ENCODE measurements at places on chromosomes 7 and 10.

DNA sequence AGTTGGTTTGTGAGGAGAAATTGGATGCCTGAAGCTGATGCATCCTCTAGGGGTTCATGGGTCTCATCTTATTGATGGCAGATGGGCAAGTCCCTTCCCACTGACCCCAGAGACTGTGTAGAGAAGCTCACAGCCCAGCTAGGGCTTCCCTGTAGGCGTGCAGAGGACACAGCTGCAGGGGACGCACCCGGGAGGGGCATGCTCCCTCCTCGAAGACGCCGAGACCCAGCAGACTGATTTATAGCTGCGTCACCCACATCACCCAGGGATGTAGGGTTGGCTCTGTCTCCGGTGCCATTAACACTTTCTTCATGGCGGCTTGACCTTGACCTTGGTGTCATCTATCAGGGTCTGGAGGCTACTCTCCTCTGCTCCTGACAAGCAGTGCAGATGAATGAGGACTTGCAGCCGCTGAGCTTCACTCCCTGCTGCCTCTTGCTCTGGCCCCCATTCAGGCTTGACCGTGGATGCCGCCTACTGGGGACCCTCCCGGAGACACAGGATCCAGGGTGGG is 549.7 kb downstream of the TCERG1L start:
- DNase-seq: no peak

DNA sequence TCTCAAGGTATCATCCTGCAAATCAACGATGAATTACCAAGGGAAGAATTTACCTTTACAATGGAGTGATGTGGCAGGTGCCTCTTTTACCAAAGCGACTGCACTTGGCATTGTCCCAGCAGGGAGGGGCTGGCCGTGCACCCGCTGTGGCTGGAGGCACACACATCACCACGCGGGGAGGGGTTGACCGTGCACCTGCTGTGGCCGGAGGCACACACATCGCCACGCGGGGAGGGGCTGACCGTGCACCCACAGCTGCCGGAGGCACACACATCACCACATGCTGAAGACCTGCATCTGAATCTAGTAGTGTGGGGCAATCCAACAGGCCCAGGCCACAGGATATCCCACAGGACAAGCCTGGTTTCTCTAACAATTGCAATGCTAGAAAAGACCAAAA is 493.5 kb downstream of the DNAJB6 start:
- no peak for DNase-seq

- DNase-seq: no peak
Measured at GRCh38 chr7:481219-481930, 38.3 kb downstream of the PDGFA start.

GRCh38 chr7:111071556-111071955 is 19.4 kb upstream of the LRRN3 start:
- DNase-seq: no peak

GRCh38 chr10:48684792-48685623 is at the start of gene WDFY4:
WDFY4 (plus strand) TSS chr10:48684873; CDS start chr10:48709733, 24,860 bp downstream.
- no peak for DNase-seq

DNA sequence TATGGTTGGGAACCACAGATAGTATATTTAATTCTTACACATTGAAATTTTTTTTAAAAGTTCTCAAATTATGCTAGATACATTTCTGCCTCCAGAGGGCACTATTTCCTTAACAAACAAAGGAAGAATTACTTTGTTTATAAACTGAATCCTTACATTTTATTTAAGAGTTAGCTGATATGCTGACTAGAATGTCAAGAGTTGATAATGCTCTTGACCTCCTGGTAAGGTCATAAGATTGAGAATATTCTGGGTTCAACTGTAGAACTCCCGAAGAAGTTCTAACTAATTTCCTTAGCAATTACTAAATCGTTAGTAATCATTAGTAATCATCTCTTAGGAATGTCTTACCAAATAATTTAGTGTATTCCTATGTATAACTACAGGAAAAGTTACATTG is 95.3 kb upstream of the CYP26C1 start:
- no peak for DNase-seq

GRCh38 chr7:116322541-116322940 is 112.2 kb downstream of the TES start:
- no peak for DNase-seq

DNA sequence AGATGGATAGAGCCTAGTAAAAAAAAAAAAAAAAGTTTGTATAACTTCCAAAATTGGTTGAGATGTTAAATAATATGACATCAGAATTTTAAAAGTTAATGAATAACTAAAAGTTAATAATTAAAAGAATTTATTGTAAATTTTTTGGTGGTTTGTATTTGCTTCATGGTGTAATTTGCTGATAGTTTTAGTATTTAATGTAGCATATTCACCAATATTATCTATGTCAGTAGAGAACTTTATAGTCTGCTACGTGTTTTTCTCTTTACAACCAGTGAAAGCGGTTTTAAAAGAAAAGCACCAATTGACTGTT is 51.8 kb upstream of the STEAP4 start:
- no peak for DNase-seq

DNA sequence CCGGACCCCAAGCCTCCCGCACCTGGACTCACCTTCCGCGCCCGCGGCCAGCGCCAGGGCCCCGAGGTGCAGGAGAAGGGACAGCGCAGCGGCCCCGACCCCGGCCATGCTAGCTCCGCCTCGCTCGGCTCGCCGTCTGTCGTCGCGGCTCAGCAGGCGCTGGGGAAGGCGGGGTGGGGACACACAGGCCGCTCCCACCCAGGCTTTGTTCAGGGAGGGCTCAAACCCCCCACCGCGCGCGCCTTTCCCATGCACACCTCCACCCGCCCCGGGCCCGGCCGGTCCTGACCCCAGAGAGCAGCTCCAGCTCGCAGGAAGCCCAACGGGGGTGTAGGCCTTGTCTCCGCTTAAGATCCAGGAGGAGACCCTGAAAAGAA is at the start of gene KCP:
Gene KCP (minus strand): TSS at position 141 of the 377 bp plus-strand sequence. CDS start 33 bp downstream, at position 108.
- DNase-seq: no peak

GRCh38 chr7:16810112-16810511 is 5.3 kb upstream of the AGR2 start:
- DNase-seq: no peak

- DNase-seq: no peak
Measured at GRCh38 chr10:133217800-133218589, 12.0 kb upstream of the UTF1 start.

GRCh38 chr7:55073051-55073511 is 54.3 kb downstream of the EGFR start:
- no peak for DNase-seq

- no peak for DNase-seq
Measured at GRCh38 chr10:54477738-54478137, 323.3 kb downstream of the PCDH15 start.

- no peak for DNase-seq
Measured at GRCh38 chr7:113374955-113375354, 256.6 kb upstream of the SMIM30 start.

DNA sequence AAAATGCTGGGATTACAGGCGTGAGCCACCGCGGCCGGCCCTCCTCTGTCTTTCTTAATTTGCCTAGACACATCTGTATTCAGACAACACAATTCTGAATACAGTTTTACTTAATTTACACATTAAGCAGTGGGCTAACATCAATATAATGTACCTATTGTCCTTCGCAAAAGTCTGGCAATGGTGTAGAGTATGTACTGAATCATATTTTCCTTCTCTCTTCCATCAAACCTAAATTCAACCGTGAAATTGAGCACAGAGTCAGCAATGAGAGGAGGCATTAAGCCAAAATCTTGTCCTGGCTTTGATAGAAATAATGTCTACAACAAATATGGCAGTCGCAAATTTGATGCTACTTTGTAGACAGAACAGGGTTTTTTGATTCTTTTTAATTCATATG is 30.4 kb downstream of the FZD9 start:
- no peak for DNase-seq

DNA sequence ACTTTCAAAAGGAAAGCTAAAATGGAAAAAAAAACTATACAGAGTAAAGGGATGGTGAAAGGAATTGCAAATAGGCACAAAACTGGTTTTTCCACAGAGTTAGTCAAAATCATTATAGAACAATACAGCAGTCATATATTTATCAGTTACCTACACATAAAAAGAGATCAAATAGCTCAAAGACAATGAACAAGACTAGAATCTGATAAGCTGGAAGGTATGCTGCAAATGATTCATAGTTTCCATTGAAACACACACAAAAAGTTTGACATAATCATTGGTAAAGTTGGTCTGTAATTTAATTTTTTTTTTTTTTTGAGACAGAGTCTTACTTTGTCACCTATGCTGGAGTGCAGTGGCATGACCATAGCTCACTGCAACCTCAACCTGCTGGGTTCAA is 92.4 kb upstream of the SGCE start:
- DNase-seq: no peak

DNA sequence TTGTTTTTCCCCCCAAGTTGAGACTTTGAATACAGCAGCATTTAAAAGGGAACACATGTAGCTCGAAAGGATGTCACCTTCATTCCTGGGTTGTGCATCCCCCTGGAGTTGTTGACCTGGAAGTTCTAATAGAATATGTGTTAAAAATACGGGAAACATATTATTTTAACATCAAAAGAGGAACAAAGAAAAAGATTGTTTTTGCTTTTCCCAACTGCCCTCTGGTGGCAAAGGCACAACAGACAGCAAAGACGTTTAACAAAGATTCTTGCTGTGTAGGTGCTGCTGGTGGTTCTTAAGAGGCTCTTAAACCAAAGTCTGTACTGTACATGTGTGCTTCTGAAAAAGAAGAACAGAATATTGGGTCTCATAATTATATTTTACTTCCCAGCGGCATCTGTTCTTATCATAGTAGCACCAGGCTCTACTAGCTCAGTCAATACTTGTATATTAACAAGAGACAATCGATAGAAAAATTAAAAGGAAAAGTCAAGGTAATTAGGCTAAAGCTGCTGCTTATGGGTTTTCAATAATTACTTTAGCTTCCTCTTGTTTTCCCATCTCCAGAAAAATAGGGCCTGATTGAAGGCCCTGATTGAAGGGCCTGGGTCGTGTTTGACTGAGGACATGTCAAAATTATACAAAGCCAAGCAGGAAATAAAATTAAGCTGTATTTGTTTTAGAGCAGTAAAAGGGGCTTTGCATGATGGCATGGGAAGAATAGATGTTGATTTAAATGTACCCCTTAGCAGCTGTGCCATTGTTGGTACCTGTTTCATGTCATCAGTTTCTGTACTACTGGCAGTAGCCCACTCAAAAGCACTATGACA is 384.2 kb upstream of the LRGUK start:
- no peak for DNase-seq

GRCh38 chr7:12052211-12052610 is 158.9 kb upstream of the TMEM106B start:
- no peak for DNase-seq

DNA sequence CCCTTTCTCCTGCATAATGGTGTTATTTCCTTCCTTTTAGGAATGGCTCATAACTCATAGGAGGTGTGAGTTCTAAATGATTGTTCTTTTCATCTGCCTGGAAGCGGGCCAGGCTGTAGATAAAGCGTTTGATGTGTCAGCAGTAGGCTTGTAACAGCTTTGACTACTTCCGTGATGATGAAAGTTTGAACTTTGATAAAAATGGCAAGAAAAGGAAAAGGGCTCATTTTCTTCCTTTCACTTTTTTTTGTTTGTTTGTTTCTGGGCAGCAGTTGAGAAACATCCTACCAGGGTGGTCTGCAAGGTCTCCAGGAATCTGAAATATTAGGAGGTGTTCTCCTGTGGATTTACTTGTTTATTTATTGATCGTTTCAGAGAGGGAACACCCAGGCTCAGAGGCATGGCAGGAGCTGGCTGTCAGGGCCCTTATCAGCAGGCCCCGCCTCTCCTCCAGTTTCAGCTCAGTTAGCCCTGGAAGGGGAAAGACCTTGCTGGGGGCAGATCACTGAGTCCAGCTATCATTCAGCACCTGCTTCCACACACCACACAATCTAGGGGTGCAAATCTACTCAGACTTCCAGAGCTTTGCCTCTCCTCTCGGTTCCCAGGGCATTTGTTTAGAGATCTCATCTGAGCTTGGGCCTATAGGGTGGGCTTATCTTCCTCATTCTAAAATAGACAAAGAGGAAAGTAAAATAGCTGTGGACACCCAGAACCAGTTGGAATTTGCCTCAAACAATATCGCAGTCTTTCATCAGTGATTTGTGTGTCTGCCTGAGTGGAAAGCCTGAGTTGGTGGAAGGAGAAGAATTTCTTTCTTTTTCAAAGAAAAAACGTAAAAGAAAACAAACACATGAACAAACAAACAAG is 130.9 kb downstream of the BMPER start:
- no peak for DNase-seq

DNA sequence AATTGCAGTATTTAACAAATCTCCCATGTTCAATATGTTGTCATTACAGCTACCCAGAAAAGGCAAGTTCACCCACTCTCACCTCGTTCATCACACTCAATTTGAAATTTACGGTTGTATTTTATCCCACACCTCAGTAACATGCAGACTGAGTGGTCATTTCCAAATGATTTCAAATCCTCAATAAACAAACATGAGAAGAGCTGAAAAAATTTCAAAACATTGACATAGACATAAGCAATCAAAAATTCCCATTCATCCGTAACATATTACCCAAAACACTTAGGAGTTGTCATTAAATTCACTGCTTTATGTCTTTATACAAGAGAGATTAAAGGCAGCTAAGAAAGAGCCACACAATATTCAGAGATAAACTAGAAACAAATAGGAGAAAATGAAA is 61.7 kb upstream of the NEBL start:
- DNase-seq: no peak

- no peak for DNase-seq
Measured at GRCh38 chr10:124003871-124004662, 89.3 kb downstream of the CHST15 start.

- peak; percentile 100 for DNase-seq
Measured at GRCh38 chr10:93458821-93459257, 23.3 kb downstream of the MYOF start.

DNA sequence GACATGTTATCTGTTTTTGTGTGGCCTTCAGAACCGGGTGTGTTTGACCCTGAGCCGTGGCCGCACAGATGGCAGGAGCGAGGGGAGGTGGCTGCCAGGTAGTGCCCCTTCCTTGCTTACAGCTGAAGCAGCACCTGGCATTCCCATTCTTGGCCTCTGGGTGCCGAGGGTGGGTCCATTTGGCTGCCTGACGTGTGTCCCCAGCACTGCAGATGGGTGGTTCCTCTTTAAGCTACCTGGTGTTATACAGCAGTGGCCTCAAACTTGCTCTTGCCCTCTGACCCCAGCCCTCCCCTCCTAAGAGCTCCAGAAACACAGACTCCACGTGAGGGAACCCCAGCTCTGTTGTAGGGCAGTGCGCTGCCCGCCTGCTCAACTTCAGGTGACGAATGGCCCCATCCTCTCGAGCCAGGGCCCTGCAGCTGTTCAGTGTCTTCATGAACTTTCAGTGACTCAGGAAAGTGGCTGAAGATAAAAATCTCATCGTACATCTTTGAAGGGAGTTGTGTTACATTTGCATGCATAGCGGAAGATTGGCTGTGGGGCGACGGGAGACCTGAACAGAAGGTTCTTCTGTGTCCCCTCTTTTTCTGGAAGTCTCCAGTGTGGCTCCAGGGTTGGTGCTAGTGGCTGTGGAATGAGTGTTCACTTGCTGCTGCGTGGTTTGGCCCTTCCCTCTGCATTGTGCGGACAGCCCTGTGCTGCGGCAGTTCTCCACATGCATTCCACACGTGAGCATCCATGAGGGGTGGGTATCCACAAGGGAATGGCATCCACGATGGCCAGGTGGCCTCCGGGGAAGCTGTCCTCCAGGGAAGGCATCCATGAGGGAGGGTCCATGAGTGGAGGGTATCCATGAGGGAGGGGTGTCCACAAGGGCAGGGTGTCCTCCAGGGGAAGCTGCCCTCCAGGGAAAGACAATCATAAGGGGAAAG is 91.6 kb downstream of the INPP5A start:
- DNase-seq: no peak

GRCh38 chr10:120607710-120608703 is 151.0 kb downstream of the PLPP4 start:
- no peak for DNase-seq

All from AG04450 (cell line).